ENCODE measurements at places on chromosomes 3 and 15.

DNA sequence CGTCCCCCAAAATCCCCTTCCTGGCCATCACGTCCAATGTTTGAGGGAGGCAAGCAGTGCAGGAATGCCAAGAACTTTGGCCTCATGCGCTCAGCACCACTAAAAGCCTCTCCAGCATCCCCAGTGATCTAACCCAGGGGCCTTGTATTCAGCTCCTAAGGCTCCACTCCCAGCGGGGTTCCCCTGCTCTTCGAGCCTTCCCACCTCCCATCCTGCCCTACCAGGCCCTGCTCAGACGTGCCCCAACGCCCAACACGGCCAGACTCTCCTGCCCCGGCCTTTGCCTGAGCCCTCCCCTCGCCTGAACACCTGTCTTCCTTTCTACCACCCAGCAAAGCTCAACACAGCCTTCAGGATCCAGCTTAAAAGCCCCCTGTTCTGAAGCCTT lies 30.5 kb downstream of the PLXND1 start:
- no peak for DNase-seq

- no peak for DNase-seq
Observed at GRCh38 chr15:47861111-47861903, 144.0 kb downstream of the SEMA6D start.

- DNase-seq: no peak
Observed at GRCh38 chr3:165491487-165491886, 295.3 kb upstream of the SLITRK3 start.

GRCh38 chr15:36498916-36499315 lies 80.5 kb upstream of the CDIN1 start:
- no peak for DNase-seq

Data from HT-29 (cell line).